ENCODE measurements at places on chromosomes 7 and 10.

DNA sequence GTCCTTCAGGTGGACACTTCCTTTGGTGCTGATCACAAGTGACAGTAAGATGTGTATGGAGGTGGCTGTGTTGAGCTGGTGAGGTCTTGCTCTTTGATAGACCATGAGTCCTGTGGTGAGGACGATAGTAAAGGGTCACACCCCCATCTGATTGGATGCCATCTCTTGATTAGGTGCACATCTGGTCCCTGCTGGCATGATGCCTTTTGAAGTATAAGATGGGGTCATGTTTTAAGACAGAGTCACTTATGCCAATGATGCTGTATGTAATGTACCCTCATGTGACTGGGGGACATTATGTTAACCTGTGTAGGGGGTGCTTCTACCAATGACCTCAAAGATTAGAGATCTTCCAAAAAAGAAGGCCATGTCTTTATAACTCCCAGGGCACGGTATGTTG lies 644.6 kb downstream of the ACTR3B start:
- no peak for DNase-seq

- no peak for DNase-seq
Observed at GRCh38 chr10:99658622-99659030, 683 bp upstream of the ENTPD7 start.

GRCh38 chr10:22693371-22693784 lies 21.0 kb downstream of the PIP4K2A start:
- DNase-seq: no peak

DNA sequence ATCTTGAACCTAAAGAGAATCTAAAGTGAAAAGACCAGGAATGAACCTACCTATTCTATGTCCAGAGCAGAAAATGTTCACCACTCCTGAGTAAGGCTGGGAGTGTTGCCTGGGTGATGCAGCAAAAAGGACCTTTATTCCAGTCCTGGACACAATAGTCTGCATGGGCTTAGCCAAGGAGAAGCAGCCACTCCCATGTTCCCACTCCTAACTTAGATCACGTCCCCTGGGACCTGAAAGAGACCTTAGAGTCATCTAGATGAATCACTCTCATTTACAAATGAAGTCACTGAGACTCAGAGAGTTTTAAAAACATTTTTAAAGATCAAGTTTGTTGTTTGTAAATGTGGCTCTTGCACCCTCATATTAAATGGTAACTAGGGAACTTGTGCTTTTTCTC lies 763.4 kb downstream of the KCNMA1 start:
- DNase-seq: no peak

DNA sequence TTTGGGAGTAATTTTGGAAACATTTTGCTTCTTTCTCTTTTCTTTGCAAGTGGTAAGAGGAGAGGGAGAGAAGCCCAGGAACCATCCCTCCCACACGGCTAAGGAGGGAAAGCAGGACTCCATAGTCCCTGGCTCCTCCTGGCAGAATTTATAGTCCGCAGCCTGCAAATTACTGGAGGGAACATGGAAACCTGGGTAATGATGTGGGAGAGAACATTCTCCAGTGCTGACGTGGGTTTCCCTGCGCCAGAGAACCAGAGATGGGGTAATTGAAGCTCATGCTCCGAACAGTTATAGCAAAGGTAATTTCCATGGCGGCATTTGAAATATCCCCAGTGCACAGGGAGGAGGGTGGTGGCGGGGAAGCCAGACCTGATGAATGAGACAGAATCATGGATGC lies 320.4 kb downstream of the RPS24 start:
- no peak for DNase-seq

- DNase-seq: no peak
Observed at GRCh38 chr10:27100813-27101347, 586 bp upstream of the ANKRD26 start.

GRCh38 chr7:74403521-74404387 lies 50.0 kb upstream of the GTF2IRD1 start:
- DNase-seq: no peak

GRCh38 chr10:3702569-3702968 lies 82.4 kb downstream of the KLF6 start:
- DNase-seq: no peak

- DNase-seq: no peak
Observed at GRCh38 chr10:96441322-96441885, 72.3 kb downstream of the TLL2 start.

GRCh38 chr10:99869581-99870122 lies 87.2 kb downstream of the ABCC2 start:
- no peak for DNase-seq

DNA sequence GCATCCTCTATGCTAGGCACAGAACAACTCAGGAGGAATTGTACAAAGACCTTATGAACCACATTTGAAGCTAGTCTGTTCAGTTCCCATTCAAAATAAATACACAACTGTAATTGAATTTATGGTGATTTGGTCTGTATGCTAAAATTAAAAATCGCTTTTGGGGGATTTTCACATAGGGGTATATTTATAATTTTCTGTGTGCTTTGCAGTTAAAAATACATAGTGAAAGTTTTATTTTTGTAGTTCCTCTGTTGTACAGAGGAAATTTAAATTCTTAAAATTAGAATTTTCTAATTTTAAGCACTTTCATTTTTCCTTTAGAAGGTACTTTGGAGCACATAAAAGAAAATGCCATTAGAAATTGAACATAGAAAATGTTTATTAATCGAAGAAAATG lies 6.9 kb downstream of the RABGEF1 start:
- DNase-seq: no peak

- DNase-seq: no peak
Observed at GRCh38 chr7:134886353-134887057, 99.8 kb upstream of the AGBL3 start.

DNA sequence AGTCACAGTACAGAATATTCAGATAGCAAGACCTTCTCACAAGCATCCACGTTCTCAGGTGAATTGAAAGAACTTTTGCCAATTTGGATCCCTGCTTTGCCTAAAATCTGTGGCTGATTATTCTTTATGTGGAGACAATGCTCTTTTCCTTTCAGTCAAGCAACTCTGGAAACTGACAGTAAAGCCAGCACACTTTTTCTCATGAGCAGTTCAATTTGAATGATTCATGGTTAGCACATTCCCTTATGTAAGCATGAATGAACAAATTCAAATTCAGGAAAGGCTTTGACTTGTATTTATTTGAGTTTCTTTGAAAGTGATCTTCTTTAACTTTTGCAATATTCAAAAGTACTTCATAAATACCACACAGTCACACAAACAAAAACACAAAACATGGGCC lies 57.6 kb downstream of the MEOX2 start:
- no peak for DNase-seq

DNA sequence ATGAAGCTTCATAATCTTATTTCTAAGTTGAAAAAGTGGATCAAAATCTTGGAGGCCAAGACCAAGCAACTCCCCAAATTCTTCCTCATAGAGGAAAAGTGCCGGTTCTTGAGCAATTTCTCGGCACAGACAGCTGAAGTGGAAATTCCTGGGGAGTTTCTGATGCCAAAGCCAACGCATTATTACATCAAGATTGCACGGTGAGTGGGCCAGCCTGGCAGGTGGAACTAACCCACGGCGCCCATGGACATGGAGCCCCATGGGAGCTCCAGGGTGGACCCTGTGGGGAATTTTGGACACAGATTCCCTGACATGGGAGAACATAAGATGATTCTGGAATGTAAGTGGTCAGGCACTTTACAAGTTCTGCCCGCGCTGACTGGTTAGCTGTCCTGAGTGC lies 125.9 kb downstream of the TRRAP start:
- no peak for DNase-seq

DNA sequence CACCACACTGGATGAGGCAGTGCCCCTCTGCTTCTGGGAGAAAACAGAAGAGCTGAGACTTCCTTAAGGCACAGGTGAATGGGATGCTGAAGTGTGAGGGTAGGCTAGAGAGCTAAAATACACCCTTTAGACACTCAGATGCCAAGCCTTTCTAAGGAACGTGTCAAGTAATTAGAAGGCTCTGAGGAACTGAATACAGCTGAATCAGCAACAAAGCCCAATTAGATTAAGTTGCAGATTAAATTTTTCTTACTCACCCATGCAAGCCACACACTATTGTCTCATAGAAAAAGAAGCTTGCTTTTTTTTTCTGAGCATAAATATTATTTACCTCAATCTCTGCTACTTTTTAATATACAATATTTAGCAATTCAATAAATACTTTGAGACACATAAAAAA lies 354.3 kb upstream of the NRG3 start:
- no peak for DNase-seq

- DNase-seq: no peak
Observed at GRCh38 chr7:127107601-127108007, 145.1 kb downstream of the GRM8 start.

DNA sequence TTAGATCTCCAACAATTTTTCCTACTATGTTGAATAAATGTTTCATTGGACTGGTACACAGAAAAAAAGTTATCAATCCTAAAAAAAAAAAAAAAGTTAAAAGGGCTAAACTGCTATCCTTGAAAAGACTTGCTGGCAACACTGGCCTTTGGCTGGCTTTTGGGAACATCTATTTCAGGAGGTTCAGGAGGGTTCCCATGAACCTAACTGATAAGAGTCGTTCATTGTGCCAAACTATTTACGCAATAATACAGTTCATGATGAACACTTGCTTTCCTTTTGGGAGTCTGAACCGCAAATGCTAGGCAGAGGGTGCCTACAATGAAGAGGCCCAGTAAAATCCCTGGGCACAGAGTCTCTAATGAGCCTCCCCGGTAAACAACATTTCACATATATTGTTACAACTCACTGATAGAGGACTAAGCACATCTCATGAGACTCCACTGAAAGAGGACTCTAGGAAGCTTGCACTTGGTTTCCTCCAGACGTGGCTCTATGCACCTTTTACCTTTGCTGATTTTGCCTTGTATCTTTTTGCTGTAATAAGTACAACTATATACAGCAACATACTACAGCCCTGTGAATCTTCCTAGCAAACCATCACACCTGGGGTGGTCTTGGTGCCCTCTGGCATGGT lies 45.0 kb downstream of the ZFAND4 start:
- no peak for DNase-seq

DNA sequence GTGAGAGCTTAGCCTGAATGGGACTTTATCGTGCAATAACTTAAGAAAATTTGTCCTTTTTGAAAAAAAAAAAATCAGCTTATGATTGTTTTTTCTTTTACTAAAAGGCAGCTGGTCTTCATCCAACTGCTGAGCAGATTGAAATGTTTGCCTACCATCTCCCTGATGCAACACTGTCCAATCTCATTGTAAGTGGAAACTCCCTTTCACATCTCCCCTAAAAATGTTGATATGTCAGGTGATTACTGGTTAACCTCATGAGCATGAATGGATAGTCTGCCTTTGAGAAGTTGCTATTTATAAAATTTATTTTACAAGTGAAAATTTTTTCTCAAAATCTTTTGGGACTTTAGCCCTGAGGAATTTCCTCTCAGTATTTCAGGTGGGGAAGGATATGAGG lies 17.8 kb upstream of the HKDC1 start:
- no peak for DNase-seq

DNA sequence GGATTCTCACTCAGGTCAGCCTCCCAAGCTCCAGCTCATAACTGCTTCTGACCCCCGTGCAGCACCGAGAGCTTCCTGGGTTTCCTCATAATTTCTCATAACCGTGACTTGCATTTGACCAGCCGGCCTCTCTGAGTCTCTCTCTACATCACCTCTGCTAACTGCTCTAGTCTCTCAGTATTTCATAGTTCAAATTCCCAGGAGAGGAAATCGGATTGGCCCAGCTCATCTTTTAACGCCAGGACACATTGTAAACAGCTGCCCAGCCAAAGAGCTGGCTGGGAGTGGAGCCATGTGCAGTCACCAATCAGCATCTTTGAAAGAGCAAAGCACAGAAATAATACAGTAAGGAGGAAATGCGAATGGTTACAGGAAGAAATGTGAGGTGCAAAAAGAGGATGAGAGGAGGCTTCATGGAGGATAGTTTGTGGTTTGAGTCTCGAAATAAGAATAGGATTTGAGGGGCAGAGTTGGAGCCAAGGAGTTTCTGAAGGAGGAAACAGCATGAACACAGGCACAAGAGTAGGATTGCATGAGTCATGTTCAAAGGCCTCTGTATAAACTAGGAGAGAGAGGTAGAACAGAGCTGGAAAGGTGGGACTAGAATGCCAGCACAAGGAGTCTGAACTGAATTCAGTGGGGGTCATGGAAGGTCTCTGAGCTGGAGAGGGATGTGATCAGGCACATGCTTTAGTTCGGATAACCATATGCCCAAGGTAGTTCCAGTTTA lies 15.2 kb upstream of the LBX1 start:
- no peak for DNase-seq

DNA sequence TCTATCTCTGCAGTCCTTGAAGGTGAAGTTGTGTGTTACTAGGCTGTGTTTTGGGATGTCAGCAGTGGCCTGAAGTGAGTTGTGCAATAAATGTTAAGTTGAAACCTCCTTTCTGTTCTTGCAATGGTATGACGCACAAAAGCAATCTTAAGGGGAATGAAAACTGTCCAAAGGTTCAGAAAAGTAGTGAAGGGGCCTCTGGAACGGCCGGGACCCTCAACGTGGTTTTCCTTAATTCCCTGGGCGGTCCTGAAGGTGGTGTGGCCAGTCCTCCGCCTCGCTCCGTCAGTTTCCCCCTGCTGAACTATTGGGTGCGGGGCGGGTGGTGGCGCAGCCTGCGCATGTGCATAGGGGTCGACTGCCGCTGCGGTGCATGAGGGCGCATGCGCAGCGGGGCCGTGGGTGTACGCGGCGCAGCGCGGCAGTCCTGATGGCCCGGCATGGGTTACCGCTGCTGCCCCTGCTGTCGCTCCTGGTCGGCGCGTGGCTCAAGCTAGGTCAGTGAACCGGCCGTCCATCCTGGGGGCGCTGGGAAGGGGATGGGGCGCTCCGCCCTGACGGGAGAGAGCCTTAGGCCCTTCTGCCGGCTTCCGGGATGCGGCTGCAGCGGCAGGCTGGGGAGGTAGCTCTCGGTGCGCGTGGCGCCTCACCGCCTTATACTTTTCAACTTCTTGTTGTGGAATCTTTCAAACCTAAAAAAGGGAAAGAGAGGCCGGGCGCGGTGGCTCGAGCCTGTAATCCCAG lies at the start of gene SUMF2:
Gene SUMF2 (plus strand): TSS at position 405 of the 744 bp plus-strand sequence. CDS start 26 bp downstream, at position 431.
- DNase-seq: peak; percentile 74

- DNase-seq: no peak
Observed at GRCh38 chr7:131027287-131027773, 293.3 kb upstream of the KLF14 start.

DNA sequence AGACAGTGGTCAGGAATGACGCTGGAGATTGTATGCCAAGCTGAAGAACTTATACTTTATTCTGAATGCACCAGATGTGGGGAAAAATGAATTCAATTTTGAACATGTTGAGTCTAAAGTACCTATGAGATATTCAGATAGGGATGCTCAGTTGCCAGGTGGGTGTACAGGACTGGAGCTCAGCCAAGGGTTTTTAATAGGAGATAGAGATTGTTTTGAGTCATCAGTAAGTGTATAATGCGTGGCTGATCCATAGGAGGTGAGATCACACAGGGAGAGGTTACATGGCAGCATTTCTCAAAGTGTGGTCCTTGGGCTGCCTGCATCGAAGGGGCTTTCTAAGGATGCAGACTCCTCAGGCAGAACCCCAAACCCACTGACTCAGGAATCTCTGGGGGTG lies 6.8 kb upstream of the HIPK2 start:
- no peak for DNase-seq
